ENCODE measurements at places on chromosomes 16 and 17.
A peak's percentile ranks its signal among the peaks of the same experiment; 100 is the strongest.

DNA sequence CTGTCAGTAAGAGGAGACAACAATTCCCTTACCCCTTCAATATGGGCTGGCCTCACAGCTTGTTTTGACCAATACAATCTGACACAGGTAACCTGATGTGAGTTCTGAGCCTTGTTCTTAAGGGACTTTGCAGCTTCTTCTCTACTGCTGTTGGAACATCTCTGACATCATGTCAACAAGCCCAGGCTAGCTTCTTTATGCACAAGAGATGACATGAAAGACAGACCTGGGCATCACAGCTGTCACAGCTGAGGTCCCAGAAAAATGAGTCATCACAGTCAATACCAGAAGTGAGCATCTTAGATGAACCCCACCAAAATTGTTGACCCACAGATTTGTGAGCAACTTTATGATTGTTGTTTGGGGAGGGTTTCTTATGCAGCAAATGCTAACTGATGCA is 431.7 kb upstream of the PSMD7 start:
- peaks cover 9% of the 10 kb centered on the region for H3K4me1 ChIP-seq
- no peaks in the 10 kb centered on the region for H3K36me3 ChIP-seq
- DNase-seq = no peak
- no peak overlapping the region for H3K27ac ChIP-seq

- DNase-seq = no peak
- H3K4me3 ChIP-seq = peak overlapping the region; percentile 2
- H3K4me1 ChIP-seq = peaks cover 23% of the 10 kb centered on the region
- no peaks in the 10 kb centered on the region for H3K36me3 ChIP-seq
- H3K27me3 ChIP-seq = no peaks in the 10 kb centered on the region
Measured at GRCh38 chr17:31570951-31571892, 179.7 kb downstream of the RAB11FIP4 start.

GRCh38 chr17:73071066-73071999 is 21.2 kb downstream of the SLC39A11 start:
- H3K36me3 ChIP-seq = peaks cover 14% of the 10 kb centered on the region
- no peak overlapping the region for H3K27ac ChIP-seq
- H3K27me3 ChIP-seq = no peaks in the 10 kb centered on the region
- H3K4me3 ChIP-seq = no peak overlapping the region
- peaks cover 34% of the 10 kb centered on the region for H3K4me1 ChIP-seq

GRCh38 chr16:68396481-68396880 is 51.8 kb downstream of the SMPD3 start:
- no peak overlapping the region for H3K4me3 ChIP-seq
- no peak overlapping the region for H3K27ac ChIP-seq
- H3K27me3 ChIP-seq = peaks cover 4% of the 10 kb centered on the region
- no peaks in the 10 kb centered on the region for H3K36me3 ChIP-seq
- no peaks in the 10 kb centered on the region for H3K4me1 ChIP-seq
- no peak for DNase-seq

DNA sequence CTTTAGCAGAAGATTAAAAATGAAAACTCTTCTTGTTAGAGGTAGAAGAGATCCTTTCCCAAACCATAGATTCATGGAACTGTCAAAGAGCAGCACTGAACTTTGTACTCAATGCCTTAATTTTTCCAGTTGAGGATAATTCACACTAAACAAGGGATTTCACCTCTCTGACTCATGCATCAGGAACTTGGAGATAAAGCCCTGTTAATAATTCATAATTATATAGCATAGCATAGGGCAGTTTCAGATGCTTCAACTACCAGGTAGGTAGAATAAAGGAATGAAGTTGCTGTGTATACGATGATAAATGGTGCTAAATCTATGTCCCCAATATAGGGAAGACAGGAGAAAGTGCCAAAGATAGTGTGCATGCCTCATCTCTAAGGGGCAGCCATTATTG is 450.4 kb downstream of the MAF start:
- H3K27ac ChIP-seq = no peak overlapping the region
- H3K4me3 ChIP-seq = no peak overlapping the region
- H3K27me3 ChIP-seq = no peaks in the 10 kb centered on the region
- peaks cover 45% of the 10 kb centered on the region for H3K4me1 ChIP-seq
- no peak for DNase-seq

GRCh38 chr16:73183611-73184092 is 135.7 kb upstream of the ZFHX3 start:
- peaks cover 27% of the 10 kb centered on the region for H3K4me1 ChIP-seq
- H3K27ac ChIP-seq = peak overlapping the region; percentile 51
- no peaks in the 10 kb centered on the region for H3K27me3 ChIP-seq
- no peaks in the 10 kb centered on the region for H3K36me3 ChIP-seq
- no peak for DNase-seq

Data from mesothelial cell of epicardium (in vitro differentiated cells).